ENCODE measurements at places on chromosomes 3 and 15.

DNA sequence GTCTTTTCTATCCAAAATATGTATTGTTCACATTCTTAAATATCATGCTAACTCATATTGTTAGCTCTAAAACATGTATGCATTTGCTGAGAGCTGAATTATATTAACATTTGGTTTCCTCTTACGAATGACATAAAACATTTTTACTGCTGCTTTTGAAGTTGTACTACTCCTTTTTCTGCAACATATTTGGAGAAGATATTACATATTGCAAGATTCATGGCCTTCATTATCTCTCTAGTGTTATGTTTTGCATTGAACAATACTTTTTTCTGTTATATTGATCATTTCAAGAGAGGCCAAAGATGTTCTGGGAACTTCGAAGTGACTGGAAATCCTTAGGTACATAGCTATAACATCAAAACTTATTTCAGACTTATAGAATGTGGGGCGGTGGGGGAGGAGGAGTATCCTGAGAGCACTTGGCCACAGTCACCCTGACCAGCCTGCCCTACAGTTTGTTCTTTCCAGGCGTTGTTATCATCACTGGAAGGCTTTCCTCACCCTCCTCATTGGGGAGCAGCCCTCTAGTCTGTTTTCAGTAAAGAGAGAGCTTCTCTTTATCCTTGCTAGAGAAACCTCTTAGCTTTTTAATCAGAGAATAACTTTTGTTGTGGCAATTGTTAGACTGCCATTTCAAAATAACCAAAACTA lies 868.6 kb downstream of the OTOL1 start:
- H3K4me1 ChIP-seq, result no peaks in the 10 kb centered on the region
- H3K27me3 ChIP-seq, result no peaks in the 10 kb centered on the region
- H3K4me3 ChIP-seq, result no peak overlapping the region
- DNase-seq, result no peak

DNA sequence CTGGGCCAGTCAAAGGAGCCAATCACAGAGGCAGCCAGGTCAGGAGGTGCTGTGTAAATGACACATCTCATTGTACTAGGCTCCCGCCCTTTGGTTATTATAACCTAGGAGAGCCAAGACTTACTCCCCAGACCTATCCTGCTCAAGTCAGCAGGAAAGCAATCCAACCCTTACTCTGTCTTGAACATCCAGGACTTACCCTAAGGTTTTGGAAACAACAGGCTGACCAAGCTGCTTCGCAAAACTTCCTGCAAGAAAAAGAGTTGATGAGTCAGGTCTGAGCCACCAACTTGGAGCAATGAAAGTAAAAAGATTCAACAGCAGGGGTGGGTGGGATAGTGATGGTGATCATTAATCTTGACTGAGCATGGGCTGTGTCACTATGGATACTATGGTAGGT lies 144.4 kb downstream of the MYLK start:
- no peak overlapping the region for H3K27ac ChIP-seq
- H3K27me3 ChIP-seq, result no peaks in the 10 kb centered on the region
- no peaks in the 10 kb centered on the region for H3K36me3 ChIP-seq
- H3K4me1 ChIP-seq, result peaks cover 12% of the 10 kb centered on the region
- no peak for DNase-seq

- no peaks in the 10 kb centered on the region for H3K36me3 ChIP-seq
Observed at GRCh38 chr3:48501196-48501595, 2.8 kb downstream of the SHISA5 start.

GRCh38 chr3:36954452-36955134 lies 9.7 kb upstream of the TRANK1 start:
- H3K27ac ChIP-seq, result no peak overlapping the region
- no peak for DNase-seq
- no peaks in the 10 kb centered on the region for H3K4me1 ChIP-seq
- H3K27me3 ChIP-seq, result no peaks in the 10 kb centered on the region
- H3K4me3 ChIP-seq, result no peak overlapping the region

DNA sequence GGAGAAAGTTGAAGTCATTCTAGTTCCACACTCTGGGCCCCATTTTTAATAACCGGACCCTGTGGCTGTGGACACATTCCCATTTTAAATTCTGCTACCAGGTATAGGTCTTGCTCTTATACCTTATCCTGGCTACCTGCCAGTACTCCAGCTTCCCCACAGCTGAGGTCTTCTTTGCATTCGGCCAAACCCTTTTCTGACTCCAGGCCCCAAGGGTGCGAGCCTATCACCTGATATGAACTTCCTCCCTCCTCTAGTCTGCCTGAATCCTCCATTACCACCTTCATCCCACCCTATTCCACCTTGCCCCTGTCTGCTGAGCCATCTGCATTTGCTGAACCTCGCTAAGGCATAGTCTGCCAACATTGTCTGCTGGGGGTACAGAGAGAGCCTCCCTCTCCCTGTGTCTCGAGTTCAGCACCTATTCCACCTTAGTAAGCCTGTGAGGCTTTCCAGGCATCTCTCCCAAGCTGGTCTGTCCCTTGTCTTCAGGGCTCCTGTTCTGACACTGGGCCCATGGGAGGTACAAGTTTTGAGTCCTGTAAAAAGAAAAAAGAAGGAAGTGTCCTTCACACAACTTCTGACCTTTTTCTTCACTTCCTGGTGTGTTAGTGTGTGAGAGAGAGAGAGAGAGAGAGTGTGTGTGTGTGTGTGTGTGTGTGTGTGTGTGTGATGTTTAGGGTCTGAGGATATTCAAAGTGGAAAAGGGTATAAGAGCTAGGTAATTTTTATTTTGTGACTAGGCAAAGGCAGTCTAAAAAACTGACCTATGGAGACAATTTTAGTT lies 27.0 kb downstream of the PDE8A start:
- no peaks in the 10 kb centered on the region for H3K36me3 ChIP-seq
- peaks cover 51% of the 10 kb centered on the region for H3K4me1 ChIP-seq
- H3K27me3 ChIP-seq, result no peaks in the 10 kb centered on the region
- peak overlapping the region; percentile 67 for H3K27ac ChIP-seq

GRCh38 chr3:17077606-17078005 lies 192.9 kb downstream of the PLCL2 start:
- no peak overlapping the region for H3K27ac ChIP-seq
- no peaks in the 10 kb centered on the region for H3K27me3 ChIP-seq
- peak; percentile 67 for DNase-seq
- H3K36me3 ChIP-seq, result no peaks in the 10 kb centered on the region
- no peaks in the 10 kb centered on the region for H3K4me1 ChIP-seq
- no peak overlapping the region for H3K4me3 ChIP-seq

DNA sequence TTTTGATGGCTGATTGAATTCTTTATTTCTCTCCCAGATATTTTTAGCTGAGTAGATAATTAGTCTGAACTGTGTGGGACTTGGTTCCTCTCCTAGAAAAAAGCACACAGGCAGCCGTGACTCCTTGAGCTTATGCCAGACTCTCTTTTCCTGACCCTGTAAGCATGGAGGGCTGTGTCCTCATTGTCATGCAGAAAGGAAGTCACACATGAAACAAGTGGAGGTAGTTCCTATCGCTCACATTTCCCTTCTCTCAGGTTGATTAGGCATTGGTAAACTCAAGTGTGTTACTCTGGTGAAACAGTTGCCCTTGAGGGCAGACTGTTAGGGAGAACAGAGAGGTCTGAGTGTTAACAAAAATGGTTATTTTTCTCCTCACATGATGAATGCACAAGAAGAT lies 6.3 kb upstream of the RTP4 start:
- no peak for DNase-seq
- H3K4me3 ChIP-seq, result no peak overlapping the region
- H3K27ac ChIP-seq, result no peak overlapping the region
- H3K36me3 ChIP-seq, result no peaks in the 10 kb centered on the region
- H3K27me3 ChIP-seq, result no peaks in the 10 kb centered on the region

- DNase-seq, result no peak
- peaks cover 26% of the 10 kb centered on the region for H3K4me1 ChIP-seq
- H3K36me3 ChIP-seq, result no peaks in the 10 kb centered on the region
- peak overlapping the region; percentile 34 for H3K27ac ChIP-seq
- no peaks in the 10 kb centered on the region for H3K27me3 ChIP-seq
Observed at GRCh38 chr15:39181056-39181747, 399.7 kb upstream of the THBS1 start.

GRCh38 chr3:126287171-126287535 lies 70.1 kb downstream of the KLF15 start:
- peaks cover 22% of the 10 kb centered on the region for H3K4me1 ChIP-seq
- peak overlapping the region; percentile 87 for H3K27ac ChIP-seq
- no peaks in the 10 kb centered on the region for H3K27me3 ChIP-seq

DNA sequence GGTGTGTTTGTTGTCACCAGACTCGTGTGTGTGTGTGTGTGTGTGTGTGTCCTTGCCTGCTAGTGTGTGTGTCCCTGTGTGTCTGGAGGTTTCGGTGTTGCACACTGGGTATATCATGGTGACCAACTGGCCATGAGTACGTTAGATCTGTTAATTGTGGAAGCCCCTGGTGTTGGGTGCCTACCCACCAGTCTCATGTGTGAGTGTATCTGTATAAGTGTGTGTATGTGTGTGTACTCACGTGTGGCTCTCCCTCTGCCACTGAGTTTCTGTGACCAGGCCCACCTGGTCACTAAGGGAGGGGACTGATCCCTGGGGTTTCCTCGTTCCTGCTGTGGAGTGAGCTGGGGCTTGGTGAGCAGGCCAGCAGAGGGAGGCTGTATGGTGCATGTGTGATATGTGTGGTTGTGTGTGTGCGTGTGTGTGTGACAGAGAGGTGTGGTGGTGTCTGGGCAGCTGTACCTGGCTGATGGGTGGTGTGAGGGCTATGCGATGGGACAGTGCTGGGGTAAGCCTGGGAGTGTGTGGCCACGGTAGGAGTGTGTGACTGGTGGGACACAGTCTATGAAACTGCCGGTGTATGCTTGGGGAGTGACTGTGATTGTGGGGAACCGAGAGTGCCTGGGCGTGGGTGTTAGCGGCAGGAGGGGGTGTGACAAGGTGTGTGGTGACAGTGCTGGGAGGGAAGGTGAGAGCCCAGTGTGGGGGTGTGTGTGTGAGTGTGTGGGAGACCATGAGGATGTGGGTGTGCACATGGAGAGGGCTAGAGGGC lies 1.8 kb downstream of the PRKCD start:
- H3K27ac ChIP-seq, result peak overlapping the region; percentile 80
- no peak for DNase-seq
- H3K27me3 ChIP-seq, result no peaks in the 10 kb centered on the region
- peaks cover 25% of the 10 kb centered on the region for H3K4me1 ChIP-seq

GRCh38 chr3:129576514-129577352 lies 29.7 kb downstream of the PLXND1 start:
- no peak overlapping the region for H3K4me3 ChIP-seq
- peak; percentile 84 for DNase-seq
- H3K4me1 ChIP-seq, result no peaks in the 10 kb centered on the region
- H3K36me3 ChIP-seq, result no peaks in the 10 kb centered on the region

All from sigmoid colon (tissue), 7 donors.